ENCODE measurements at places on chromosomes 6 and 20. TPM values are rescaled to one million over a fixed set of nuclear protein-coding genes. Genes with fewer than 3 reads are reported as not detected.

GRCh38 chr6:112332274-112332673 lies 14.9 kb upstream of the RFPL4B start:
- DNase-seq = no peak

GRCh38 chr6:27782748-27783147 lies 129.4 kb downstream of the OR2B2 start:
- DNase-seq = no peak

DNA sequence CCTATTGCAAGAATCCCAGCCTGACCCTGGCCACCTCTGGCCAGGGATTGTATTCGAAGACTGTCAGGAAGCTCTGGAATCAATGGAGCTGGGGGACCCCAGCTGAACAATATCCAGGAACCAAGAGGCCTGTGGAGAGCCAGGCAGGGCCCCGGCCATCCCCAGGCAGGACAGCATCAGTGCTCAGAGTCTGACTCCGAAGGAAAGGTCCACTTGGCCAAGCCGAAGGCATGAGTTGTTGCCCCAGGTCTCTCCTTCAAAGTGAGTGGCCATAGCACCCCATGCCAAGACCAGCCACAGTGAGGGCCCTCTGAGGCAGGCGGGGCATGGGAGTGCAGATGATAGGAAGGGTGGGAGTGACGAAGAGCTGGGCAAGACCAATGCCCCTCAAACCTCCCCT lies 193.1 kb downstream of the CDH4 start:
- no peak for DNase-seq

GRCh38 chr6:108001696-108002231 lies 43.8 kb upstream of the SEC63 start:
- no peak for DNase-seq

DNA sequence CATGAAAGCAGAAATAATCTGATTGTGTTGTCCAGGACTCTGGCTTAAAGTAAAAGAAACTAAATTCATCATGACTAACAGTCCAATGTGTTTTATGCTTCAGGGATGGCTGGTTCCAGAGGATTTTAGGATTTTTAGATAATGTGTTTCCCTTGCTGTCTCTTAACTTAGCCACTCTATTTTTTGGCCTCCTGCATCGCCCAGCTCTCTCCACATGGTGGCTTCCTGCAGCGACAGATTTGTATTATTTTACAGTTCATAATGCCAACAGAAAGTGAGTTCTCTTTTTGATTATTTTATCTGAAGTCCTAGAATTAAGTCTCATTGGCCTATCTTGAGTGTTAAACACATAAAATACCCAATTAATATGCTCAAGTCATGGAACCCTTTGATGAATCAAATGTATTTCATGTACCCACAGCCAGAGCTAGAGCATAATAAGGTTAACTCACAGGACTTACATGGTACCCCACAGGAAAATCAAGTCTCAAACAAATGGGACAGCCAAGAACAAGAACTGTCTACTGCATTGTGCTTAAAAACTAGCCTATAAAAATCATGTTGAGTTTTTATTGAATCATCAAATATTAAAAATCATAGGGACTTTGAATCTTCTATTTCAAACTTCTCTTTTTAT lies 582.5 kb downstream of the DOK5 start:
- no peak for DNase-seq

GRCh38 chr20:14644306-14645097 lies 307.1 kb upstream of the FLRT3 start:
- DNase-seq = no peak

DNA sequence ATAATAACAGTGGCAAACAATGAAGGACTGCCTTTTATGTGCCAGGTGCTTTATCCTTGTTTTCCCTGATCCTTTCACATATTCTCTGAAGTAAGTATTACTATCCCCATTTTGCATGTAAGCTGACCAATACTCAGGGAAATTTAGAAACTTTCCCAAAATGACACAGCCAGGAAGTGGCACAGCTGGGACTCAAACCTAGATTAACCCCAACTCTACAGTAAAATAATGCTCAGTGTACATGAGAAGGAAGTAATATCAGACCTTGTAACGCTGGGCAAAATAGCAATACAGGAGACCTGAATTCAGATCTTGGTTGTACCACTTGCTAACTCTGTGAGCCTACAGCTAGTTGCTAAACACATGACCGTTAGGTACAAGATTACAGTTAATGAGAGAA lies 26.8 kb upstream of the NRSN1 start:
- DNase-seq = no peak

DNA sequence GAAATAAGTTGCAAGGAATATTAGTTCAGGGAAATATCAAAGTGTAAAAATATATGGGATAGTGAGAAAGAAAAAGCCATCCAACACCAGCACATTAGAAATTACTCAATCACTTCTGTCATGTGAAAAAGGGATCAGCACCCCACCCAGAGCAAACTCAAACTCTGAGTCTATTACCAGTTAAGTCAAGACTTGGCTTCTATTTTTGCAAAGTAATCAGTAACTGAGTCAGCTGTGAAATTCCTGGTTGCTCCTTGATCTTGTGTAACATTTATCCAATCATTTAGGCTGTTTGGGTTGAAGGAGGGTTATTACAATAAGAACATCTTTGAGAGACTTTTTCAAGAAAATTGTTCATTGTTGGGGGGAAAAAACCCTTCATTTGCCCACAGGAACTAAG lies 51.2 kb downstream of the SLC22A23 start:
- DNase-seq = no peak

DNA sequence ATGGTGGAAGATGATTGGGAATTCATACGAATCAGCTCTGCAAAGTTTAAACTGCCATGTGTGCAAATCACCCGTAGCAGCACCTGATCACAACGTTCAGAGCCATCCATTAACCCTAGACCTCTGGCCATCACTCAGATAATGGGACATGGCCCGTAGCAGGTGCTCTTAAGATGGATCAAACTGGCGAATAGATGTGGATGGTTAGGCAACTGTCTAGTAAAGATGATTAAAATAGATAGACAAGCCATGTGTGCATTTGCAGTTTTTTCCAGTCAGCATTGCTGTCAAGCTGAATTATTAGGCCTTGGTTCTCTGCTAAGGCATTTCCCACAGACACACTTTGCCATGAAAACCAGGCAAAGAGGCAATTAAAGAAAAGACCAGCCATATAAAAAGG lies 40.6 kb upstream of the PHACTR1 start:
- no peak for DNase-seq

DNA sequence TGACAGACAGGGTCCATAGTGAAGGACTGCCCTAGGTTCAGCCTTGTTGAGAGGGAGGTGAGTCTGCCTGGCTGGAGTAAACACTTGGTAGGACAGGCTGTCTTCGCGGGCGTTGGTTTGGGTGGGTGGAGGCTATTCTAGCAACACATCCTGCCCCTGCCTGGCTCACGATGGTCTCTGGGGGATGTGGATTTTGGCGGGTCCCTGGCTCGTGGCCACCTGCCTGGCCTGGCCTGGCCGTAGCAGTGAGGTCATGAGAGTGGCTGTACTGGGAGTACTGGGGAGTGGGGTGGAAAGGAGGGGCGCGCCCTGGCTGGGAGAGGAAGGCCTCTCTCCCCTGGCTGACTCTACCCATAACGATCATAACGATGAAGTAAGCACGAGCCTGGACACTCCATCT lies 30.2 kb upstream of the MRPS18A start:
- no peak for DNase-seq

GRCh38 chr20:40493549-40493948 lies 195.5 kb downstream of the MAFB start:
- DNase-seq = no peak

- DNase-seq = no peak
Measured at GRCh38 chr6:73047801-73048200, 177.5 kb downstream of the KHDC1L start.

DNA sequence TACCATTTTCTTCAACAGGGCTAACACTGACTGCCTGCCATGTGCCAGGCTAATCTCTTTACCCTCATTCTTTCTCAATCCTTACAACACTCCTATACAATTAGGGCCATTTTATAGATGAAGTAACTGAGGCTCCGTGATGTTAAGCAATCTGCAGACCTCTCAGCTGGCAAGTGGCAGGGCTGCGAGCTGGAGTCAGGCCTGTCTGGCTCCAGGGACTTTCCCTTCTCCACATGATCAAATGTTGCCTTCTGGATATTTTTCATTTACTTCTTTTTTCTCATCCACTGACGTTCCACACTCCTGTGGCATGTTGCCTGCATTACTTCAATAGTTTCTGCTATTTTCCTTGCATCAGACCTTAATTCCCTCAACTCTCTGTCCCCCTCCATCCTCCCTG lies 55.2 kb upstream of the TAGAP start:
- DNase-seq = no peak

GRCh38 chr6:144568241-144568640 lies 283.1 kb downstream of the UTRN start:
- no peak for DNase-seq

DNA sequence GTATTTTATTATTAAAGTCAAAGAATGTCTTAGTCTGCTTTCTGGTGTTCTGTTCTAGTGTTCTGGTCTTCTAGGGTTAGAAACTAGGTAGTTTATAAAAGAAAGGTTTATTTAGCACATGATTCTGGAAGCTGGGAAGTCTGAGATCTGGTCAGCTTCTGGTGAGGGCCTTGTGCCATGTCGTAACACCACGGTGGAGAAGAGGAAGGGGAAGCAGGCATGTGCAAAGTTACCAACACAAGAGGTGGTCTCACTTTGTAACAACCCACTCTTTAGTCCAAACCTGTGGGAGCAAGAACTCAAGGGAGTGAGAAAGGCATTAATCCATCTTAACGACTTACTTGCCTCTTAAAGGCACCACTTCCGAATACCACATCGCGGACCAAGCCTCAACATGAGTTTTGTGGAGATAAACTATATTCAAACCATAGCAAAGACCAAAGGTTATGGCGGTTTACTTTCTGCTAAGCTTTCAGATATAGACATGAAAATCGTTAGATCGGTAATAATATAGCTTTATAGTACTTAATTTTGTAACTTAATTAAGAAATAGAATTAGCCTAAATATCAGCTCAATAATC lies 99.4 kb downstream of the NCOA3 start:
- DNase-seq = no peak

GRCh38 chr6:157429248-157429647 lies 48.3 kb downstream of the ZDHHC14 start:
- DNase-seq = no peak

- DNase-seq = no peak
Measured at GRCh38 chr6:35064757-35065440, 76.2 kb downstream of the TCP11 start.

SLC26A8 gene
- total RNA-seq = not detected

SLC13A3 gene
- 0.10 TPM for total RNA-seq

ADGRF1 gene
- not detected for total RNA-seq

NOX3 gene
- total RNA-seq = not detected

ARMC2 gene
- 6.9 TPM for total RNA-seq

AK9 gene
- total RNA-seq = 5.3 TPM

FLOT1 gene
- 25.6 TPM for total RNA-seq

ZSCAN16 gene
- 7.8 TPM for total RNA-seq

RMND1 gene
- 8.5 TPM for total RNA-seq

CST4 gene
- total RNA-seq = not detected

MTFR2 gene
- total RNA-seq = 2.9 TPM

NRSN1 gene
- not detected for total RNA-seq

RSPO3 gene
- not detected for total RNA-seq

PNPLA1 gene
- total RNA-seq = 0.15 TPM

PCSK2 gene
- total RNA-seq = not detected

KHDC1L gene
- total RNA-seq = not detected

KLC4 gene
- 25.7 TPM for total RNA-seq
